ENCODE measurements at places on chromosomes 16 and 17.

DNA sequence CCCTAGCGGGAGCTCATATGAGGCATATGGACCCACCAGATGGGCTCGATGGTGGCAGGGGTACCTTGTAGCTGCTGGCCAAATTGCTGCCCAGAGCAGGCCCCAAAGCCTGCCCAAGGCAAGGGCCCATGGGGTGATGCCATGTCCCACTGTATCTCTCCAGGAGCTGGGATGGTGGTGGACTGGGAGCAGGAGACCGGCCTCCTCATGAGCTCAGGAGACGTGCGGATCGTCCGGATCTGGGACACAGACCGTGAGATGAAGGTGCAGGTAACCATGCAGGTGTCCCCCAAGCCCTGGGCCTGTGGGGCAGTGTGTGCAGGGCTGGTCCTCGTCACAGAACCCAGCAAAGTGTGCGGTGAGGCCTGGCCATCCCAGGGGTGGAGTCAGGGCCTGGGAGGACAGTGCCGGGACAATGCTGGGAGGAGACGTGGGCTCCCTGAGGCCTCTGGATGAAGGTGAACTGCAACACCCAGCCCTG is 34.1 kb upstream of the CHMP6 start:
- DNase-seq: no peak

DNA sequence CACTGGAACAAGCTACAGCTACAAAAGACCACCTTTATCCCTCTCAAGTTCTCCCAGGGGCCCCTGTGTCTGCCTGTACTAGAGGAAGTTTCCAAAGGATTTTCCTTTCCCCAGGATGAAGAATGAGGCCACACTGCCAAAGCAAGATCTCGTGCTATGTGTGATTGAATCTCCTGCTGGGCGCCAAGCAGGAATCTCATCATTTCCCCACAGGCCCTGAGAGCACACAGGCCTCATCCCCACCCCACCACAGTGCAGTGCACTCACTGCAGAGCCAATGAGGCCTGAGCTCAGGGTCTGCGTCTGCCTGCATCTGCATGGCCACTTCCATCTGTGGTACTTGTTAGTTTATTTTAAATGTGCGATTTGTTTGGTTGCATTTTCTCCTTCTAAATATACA is 387.4 kb upstream of the ASIC2 start:
- no peak for DNase-seq

- DNase-seq: no peak
These were observed 7.1 kb upstream of the CMTM4 start for GRCh38 chr16:66703406-66704215.

GRCh38 chr16:26524281-26524680 is 542.4 kb upstream of the C16orf82 start:
- DNase-seq: no peak
